ENCODE measurements at places on chromosomes 12 and 14.

GRCh38 chr12:34219046-34219770, 196.9 kb downstream of the ALG10 start:
- DNase-seq: no peak

DNA sequence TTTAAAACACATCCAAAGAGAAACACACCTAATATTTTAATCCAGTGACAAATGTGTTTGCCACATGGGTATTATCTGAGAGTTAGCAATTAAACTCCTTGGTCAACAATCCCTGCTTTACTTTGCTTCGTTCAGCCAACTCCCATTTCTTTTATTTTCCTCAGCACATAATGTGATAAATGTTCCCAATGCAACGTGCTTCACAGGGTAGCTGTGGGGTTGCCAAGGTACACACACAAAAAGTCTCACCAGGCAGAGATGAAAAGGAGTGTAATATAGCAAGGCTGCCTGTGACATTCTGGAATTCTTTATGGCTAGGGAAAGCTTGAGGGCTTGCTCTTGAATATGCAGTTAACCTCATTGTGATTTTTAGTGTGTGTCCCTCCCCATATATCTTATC, 208.0 kb upstream of the DIO2 start:
- DNase-seq: no peak

DNA sequence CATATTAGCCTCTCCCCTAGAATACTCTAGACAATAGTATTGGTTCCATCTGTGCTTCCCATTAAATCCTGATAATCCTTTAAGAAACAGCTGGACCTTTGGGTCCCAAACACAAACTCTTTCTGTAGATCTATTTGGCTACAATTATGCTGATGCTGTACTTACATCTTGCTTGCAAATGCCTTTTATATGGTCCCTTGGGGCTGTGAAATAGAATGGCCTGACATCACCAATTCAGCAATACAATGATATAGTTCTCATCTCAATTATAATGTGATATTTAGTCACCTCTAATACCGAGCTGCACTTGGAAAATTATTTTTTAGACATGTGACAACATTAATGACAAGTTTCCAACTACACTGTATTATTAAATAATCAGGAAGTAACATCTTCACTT, 261.5 kb downstream of the SOX5 start:
- DNase-seq: no peak

DNA sequence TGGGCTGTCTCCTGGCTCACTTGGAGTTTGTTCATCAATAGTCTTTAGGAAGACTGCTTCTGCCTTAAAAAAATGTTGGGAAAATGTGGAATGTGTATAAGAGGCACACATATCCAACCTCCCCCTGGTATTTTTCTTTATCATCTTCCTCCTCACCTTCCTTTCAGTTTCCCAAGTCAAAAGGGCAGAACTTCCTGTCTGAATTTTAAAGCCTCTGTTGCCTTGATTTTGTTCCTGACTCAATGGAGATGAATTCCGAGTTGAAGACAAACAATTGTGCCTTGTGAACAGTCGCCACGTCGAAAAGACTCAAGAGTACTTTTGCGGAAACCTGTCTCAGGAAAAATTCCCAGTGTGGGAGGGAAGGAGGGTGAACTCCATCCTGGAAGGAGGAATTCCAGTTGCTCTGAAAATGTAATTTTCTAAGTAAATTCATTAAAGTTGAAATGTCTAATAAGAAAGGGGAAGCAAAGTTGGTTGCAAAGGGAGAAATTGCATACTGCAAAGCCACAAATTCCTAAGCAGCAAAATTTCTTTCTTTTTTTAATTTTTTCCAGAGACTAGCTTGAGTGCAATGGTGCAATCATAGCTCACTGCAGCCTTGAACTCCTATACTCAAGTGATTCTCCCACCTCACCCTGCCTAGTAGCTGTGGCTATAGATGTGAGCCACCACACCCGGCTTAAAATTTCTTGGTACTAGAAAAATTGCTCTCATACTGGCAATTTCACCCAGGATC, 50.2 kb upstream of the ELK3 start:
- DNase-seq: peak; percentile 88

- no peak for DNase-seq
Observed at GRCh38 chr12:113393749-113394148, 9.9 kb downstream of the SDS start.

DNA sequence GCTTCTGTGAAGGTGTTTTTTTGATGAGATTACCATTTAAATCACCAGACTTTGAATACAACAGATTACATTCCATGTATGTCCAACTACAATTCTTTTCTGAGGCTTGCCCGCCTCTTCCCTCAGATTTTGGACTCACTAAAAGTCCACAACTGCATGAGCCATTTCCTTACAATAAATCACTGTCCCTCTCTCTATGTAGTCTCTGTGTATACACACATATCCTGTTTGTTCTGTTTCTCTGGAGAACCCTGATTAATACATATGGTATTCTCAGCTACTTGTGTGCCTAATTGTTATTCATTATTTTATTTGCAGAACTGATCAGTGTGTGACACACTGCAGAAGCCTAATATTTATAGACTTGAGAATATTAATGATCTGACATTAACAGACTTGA, 2.4 kb upstream of the MIPOL1 start:
- peak; percentile 72 for DNase-seq

GRCh38 chr12:80708259-80708974, 983 bp downstream of the MYF6 start:
- no peak for DNase-seq

DNA sequence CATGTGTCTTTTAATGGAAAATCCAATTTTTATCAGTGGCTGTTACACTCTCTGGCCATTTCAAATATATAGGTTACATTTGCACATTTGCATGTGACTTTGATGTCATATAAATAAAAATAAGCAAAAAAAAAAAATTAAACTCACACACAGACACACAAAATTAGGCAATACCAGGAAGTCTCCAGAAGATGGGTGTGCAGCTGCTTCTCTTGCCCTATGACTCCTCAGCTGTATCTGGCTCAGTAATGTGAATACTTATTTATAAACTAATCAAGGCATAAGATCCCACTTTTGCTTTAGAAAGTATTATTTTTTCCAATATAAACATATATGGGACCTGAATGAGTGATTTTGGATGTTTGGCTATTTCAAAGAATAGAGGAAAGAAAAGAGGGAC, 461.1 kb downstream of the LRIG3 start:
- DNase-seq: no peak

GRCh38 chr14:32567543-32568384, 238.7 kb downstream of the AKAP6 start:
- DNase-seq: no peak

DNA sequence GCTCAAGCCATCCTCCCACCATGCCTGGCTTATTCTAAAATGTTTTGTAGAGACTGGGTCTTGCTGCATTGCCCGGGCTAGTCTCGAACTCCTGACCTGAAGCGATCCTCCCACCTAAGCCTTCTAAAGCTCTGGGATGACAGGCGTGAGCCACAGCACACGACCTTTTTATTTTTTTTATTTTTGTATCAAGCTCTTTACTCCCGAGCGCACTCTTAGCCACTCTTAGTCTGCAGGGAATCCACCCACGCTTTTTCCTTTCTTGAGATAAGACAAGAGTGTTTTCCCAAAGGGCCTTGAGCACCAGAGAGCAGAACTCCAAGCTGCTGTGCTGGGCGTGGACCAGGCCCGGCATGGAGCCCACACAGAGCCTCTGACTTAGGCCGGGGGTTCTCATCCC, 23.4 kb downstream of the MAP1LC3B2 start:
- DNase-seq: no peak

- no peak for DNase-seq
Observed at GRCh38 chr14:74637178-74637550, 25.1 kb upstream of the LTBP2 start.

- DNase-seq: no peak
Observed at GRCh38 chr12:112803620-112804282, 12.2 kb downstream of the RPH3A start.

DNA sequence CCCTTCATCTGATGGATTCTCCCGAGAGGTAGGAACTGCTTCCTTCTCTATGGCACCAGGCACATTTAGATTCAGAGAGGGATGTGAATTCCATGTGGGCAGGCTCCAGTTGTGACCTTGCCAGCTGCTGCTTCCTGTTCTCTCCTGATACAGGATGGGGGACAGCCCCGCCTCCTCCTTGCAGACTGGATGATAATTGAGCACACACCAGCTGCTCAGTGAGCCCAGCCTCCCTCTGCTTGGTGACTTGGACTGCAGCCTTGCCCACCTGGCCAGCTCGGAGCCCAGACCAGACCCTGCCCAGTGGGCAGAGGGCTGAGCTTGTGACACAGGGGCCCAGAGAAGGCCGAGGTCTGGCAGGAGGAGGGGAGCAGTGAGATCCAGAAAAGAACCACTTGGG, 90.2 kb downstream of the CALM1 start:
- peak; percentile 26 for DNase-seq

GRCh38 chr12:78176643-78177042, 345.9 kb downstream of the NAV3 start:
- no peak for DNase-seq

DNA sequence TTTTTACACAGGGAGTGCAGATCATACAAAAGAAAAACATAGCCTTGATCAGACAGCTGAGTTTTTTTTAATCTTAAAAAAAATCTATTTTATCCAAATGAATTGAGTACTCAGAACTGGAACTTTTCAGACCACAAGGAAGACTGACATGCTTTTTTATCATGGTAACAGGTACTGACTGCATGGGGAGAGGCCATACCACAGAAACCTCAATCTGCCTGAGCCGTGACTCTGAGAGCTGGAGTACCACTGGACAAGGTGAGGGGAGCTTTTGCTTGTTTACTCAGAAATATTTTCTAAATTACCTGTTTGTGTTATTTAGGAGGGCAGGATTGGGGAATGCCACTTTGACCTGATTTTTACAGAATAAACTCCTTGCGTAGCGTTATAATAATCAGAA, 143.9 kb downstream of the ALX1 start:
- no peak for DNase-seq

DNA sequence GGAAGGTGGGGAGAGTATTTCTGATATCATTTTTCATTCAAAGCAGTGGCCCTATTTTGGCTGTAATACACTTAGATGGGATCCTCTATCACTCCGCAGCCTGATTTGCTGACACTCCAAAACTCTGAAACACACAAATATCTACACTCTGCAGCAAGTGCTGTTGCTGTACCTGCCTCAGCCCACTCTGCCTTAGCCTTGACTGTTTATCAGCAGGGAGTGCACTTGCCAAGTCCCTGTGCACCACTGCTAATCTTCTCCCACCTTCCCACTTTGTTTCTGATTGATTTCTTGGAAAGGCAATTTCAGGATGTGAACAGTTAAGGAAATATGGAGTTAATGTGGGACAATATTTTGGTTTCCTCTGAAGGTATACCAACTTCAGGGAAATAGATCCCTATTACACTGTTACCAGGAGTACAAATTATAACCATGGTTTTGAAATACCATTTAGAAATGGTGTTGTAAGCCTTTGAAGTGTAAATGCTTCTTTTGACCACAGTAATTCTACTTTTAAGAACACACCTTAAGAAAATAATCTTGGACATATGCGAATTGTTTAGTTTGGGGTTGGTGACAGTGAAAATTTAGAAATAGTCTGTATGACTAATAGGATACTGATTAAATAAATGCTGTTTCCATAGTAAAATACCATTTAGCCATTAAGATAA, 59.3 kb downstream of the MBIP start:
- DNase-seq: no peak

DNA sequence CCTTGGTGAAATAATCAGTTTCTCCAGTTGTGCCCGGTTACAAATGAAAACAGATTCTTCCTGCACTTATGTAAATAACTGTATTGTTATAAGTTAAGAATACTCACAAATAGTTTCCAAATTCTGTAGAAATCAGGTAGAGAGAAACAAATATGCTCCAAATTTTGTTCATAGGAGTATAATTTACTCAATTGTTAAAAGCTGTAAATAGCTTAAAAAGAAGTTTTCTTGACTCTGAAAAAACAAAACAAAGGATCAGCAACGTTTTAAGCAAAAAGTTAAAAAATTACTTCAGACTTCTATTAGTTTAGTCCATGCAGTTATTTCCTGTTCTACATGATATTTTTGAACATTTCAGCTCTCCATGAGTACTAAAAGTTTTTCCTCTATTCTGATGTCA, 30.0 kb upstream of the SLC38A4 start:
- DNase-seq: no peak

GRCh38 chr14:105330491-105330895, 15.9 kb downstream of the PACS2 start:
- peak; percentile 65 for DNase-seq

- no peak for DNase-seq
Observed at GRCh38 chr14:92005019-92005418, 34.8 kb downstream of the TRIP11 start.

- DNase-seq: no peak
Observed at GRCh38 chr14:52018252-52018651, 28.9 kb downstream of the RTRAF start.

GRCh38 chr12:98221243-98221808, 294.1 kb upstream of the TMPO start:
- DNase-seq: no peak

DNA sequence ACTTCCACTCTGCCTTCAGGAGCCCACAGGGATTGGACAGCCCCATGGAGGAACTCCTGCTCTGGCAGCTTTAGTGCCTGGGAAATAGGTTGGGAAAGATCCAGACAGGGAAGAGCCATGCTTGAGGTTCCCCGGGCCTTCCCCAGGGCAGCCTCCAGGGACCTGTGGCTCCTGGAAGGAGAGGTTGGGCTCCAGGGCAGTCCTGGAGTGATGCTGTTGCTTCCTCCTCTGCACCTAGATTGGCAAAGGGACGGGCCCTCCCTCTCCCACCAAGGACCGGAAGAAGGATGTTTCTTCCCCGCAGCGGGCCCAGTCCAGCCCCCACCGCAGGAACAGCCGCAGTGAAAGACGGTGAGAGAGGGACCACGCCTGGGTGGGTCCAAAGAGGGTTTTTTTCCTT, 16.5 kb downstream of the VASH1 start:
- no peak for DNase-seq

- no peak for DNase-seq
Observed at GRCh38 chr14:101365329-101366158, 195.8 kb upstream of the DIO3 start.

DNA sequence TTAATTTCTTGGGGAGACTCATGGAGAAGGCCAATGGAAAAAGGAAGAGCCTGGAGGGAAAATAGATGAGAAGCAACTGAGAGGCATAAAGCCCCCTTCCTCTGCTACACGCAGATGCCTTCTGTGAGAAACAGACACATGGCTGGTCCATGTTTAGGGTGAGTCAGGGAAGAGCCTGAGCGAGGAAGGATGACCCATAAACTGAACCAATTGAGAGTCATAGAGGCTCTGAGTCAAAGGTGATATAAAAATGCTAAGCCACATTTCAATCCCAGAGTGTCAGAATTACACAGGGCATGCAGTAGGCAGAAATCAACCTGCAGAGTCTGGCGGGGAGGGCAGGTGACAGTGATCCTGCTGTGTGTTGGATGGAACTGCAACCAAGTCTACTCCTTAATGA, 30.1 kb upstream of the NEDD1 start:
- no peak for DNase-seq

Data from lung microvascular endothelial cell (primary cell).